ENCODE measurements at places on chromosomes 6 and 20. TPM values are rescaled to one million over a fixed set of nuclear protein-coding genes. Genes with fewer than 3 reads are reported as not detected.

DNA sequence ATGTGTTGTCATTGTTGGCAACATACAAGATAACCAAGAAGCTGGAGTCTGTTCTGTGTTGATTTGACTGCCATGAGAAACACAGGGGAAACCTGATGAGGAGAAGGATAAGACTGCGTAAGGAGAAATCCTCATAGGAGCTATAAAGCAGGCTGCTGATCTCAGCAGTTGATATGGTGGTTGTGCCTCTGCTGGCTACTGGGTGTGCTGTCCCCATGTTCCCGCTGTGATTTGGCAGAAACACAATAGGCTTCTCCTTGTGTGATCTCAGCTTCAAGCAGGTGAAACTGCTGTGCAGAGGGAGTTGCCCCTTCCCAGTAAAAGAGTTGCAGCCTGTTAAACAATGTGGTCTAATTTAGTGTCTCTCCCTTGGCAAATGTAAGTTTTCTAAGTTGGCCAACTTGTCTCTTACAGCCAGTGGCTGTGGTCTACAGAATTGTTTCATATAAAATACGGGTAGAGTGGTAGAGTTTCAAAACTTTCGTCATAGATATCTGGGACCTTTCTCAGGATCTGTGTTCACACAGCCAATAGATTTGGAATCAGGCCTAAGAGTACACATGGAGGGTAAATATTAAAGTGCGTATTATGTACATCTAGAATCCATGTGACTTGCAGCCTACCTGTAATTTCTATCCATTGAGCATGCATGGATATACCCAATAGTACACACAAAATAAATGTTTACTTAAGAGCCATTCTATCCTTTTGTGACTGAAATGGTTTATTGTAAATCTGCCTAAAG lies 78.4 kb downstream of the RNF144B start:
- DNase-seq = no peak

DNA sequence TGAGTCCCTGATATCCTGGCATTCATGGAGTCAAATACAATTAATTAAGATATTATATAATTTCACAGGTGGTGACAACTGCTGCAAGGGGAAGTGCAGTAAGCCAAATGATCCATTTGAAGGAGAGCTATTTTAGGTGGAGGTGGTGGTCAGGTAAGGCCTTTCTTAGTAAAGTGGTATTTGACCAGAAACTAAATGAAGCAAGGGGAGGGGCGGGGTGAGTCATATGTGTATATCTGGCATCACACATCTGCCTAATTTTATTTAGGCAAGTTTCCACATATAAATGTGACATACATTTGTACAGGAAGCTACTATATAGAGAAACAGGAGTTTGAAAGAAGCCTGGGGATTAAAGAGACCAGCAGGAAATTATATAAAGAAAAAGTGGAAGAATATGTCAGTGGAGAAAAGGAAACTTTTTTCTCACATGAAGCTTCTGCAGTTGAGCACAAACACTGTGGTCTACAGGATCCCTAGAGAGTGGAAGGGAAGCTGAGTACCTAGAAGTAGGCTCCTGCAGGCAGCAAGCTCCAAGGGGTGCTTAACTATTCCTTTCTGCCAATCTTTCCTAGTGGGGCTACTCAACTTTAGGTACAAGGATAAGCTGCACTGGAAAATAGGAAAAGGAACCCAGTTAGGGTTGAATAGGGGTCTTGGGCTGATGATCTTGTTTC lies 99.6 kb downstream of the OGFRL1 start:
- no peak for DNase-seq

DNA sequence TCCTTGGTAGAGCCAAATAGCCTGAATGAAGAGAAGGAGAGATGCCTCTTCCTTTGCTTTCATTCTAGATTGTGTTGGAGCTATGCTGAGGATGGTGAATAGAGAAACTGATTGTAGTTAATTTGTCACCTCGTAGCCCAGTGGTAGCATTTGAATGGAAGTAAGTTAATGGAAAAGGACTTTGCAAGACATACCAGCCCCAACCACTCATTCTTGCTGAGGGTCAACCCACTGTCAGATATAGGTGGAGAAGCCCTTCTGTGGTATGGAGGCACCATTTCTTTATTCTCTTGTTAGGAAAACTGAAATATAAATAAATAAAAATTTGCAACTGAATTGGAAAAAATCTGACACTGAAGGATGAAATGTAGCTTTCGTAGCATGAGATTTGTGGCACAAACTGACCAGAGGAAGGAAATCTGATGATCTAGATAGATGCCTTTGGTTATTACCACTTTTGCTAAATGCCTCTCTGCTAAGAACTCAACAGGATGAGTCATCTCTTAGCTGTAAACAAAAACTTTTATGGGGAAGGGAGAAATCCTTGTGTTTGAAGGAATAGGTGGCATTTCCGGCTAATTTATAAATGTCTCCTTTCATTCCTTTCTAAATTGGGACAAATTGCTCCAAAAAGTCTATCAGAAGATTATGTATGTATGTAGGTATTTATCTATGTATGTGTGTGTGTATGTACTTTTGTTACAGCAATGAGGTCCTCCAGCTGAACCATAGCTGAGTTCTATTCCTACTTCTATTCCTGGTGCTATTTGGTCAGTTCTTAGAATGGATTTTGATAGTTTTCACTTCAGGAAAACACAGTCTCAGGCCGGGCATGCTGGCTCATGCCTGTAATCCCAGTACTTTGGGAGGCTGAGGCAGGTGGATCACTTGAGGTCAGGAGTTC lies 76.5 kb upstream of the SUPT3H start:
- DNase-seq = peak; percentile 82

GRCh38 chr6:17740559-17741220 lies 34.0 kb upstream of the NUP153 start:
- no peak for DNase-seq

DNA sequence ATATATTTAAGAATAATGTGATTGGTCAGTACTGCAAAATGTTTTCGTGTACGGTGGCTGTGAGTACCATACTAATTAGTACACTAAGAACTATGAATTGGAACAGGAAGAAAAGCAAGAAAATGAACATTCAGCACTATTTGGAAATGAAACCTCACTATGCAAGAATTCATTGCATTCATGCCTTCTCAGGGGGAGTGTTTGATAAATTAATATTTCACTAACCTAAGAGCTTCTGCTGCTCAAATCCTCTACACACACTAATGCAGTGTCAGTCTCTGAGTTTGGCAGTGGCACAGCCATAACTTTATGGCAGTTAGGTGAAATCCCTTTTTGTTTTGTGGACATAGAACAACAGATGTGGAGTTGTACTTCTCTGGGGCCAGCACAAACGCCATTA lies 60.1 kb downstream of the SLC16A10 start:
- DNase-seq = no peak

Gene TSHZ2
- 0.36 TPM for total RNA-seq

Gene PHF3
- 41.9 TPM for total RNA-seq

Gene CST3
- total RNA-seq = 209 TPM

Gene CDKN1A
- 207 TPM for total RNA-seq

Gene PTK6
- total RNA-seq = 2.0 TPM

Measured in A172 (cell line).